Panc1 (cell line): ENCODE measurements at places on chromosomes 11 and 22.

GRCh38 chr11:132913295-132913694, 619.0 kb downstream of the OPCML start:
- DNase-seq: no peak
- H3K4me3 ChIP-seq: no peak overlapping the region
- H3K36me3 ChIP-seq: no peaks in the 10 kb centered on the region
- H3K4me1 ChIP-seq: no peaks in the 10 kb centered on the region
- H3K27ac ChIP-seq: no peak overlapping the region

DNA sequence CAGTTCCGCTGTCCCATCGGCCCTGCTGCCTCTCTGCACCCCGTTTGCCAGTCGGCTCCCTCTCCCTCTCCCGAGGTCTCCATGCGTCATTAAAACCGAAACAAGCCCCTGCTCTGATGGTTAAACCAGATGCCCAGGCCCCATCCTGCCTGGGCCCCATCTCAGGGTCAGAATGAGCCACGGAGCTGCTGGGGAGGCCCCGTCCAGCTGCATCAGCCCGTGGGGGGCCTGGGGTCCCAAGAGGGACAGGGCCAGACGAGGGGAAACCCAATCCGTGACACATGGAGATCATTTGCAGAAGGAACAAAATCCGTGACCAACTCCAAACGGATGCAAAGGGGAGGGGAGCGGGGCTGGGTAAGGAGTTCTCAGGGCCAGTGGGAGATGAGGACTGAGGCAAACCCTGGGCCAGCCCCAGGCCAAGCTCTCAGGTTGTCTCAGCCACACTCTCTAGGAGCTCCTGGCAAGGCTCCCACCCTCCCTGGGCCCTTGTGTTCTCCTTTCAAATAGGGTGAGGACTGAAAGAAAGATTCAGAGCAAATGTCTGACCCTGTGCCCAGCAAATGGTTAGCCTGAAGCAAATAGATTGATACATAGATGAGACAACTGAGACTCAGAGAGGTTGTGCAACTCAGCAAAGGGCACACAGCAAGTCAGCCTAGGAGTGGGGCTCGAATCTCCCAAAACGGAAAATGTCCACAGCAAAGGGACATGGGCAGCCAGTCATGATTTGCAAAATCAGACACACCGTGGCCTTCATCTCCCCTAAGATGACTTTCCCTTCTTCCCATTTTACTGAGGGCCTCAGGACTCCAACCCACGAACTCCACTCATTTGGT, 162.1 kb downstream of the MN1 start:
- no peaks in the 10 kb centered on the region for H3K27me3 ChIP-seq
- H3K36me3 ChIP-seq: no peaks in the 10 kb centered on the region
- no peaks in the 10 kb centered on the region for H3K4me1 ChIP-seq
- H3K27ac ChIP-seq: no peak overlapping the region
- H3K4me3 ChIP-seq: no peak overlapping the region

DNA sequence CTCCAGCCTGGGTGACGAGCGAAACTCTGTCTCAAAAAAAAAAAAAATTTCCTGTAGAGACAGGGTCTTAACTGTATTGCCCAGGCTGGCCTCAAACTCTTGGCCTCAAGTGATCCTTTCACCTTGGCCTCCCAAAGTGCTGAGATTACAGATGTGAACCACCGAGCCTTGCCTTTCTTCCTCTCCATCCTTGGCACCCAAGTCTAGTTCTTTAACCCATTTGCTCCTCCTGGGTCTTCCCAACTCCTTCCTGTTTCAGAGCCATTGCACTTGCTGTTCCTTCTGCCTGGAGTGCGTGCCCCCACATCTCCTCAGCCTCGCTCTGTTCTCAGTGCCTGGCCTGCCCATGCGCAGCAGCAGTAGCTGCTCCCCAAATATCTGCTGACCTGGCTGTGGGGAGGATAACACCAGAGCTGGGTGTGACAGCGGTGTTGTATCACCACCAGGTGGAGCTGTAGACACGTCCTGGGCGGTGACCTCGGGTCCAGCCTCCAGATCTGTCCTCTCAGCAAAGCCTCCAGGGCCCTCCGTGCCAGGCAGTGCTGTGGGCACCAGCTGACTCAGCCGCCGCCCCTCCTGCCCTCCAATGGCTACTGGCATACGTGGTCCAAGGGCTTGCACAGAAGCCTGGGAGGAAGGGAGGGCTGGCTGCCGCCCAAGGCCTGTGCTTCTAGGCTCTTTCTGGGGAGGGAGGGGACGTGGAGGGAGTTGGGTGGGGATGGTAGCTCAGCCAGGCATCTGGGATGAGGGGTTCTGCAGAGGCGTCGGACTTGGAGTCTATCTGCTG, 22.0 kb downstream of the TEF start:
- H3K4me3 ChIP-seq: no peak overlapping the region
- H3K36me3 ChIP-seq: no peaks in the 10 kb centered on the region
- DNase-seq: no peak
- no peak overlapping the region for H3K27ac ChIP-seq
- H3K27me3 ChIP-seq: no peaks in the 10 kb centered on the region

DNA sequence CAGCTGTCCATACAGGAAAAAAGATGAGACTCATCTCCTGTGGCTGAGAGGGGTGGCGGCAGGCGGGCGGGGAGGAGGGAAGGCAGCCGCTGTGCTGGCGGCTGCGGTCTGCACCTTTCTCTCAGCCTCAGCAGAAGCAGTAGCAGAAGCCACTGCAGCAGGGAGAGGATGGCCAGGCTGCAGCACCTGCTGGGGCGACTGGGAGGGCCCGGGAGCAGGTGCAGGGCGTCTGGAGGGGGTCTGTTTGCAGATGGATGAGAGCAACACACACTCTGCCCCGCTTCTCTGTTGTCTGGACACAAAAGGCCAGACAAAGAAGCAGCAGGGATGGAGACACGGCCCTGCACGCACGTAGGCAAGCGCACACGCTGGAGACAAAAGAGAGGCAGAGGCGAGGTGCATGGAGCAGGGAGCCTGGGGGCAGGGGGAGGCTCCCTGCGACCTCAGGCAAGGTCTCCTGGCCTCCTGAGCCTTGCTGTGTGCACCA, 9.3 kb upstream of the MIAT start:
- H3K4me1 ChIP-seq: no peaks in the 10 kb centered on the region; the same call in 1 of the 2 replicates
- no peak for DNase-seq
- no peaks in the 10 kb centered on the region for H3K36me3 ChIP-seq
- peaks cover 7% of the 10 kb centered on the region for H3K27me3 ChIP-seq
- H3K27ac ChIP-seq: no peak overlapping the region

DNA sequence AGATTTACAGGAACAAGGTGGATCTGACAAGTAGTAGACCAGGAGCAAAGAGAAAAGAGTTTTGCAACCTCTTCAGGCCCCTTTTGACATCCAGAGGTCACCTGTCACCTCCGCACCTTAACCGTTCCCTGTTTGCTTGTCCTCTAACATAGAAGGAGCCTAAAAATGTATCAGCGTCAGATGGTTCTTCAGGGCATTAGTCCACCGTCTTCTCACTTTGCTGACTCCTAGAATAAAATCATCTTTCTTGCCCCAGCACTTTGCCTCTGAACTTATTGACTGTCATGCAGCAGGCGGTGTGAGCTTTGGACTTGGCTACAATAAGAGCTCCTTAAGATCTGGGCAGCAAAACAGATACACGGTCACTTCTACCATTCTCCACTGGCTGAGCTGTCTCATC, 339.7 kb upstream of the B3GAT1 start:
- no peaks in the 10 kb centered on the region for H3K4me1 ChIP-seq
- H3K4me3 ChIP-seq: no peak overlapping the region
- H3K27ac ChIP-seq: no peak overlapping the region
- H3K36me3 ChIP-seq: no peaks in the 10 kb centered on the region

GRCh38 chr11:125262194-125262829, 97.8 kb downstream of the PKNOX2 start:
- H3K27me3 ChIP-seq: peaks cover 7% of the 10 kb centered on the region
- no peak for DNase-seq
- no peaks in the 10 kb centered on the region for H3K4me1 ChIP-seq
- no peak overlapping the region for H3K27ac ChIP-seq

- no peak overlapping the region for H3K4me3 ChIP-seq
- H3K36me3 ChIP-seq: no peaks in the 10 kb centered on the region
- no peaks in the 10 kb centered on the region; the same call in none of the 2 replicates for H3K27me3 ChIP-seq
- H3K4me1 ChIP-seq: no peaks in the 10 kb centered on the region
- H3K27ac ChIP-seq: no peak overlapping the region
Observed at GRCh38 chr22:26170795-26171580, 1.7 kb downstream of the SEZ6L start.

DNA sequence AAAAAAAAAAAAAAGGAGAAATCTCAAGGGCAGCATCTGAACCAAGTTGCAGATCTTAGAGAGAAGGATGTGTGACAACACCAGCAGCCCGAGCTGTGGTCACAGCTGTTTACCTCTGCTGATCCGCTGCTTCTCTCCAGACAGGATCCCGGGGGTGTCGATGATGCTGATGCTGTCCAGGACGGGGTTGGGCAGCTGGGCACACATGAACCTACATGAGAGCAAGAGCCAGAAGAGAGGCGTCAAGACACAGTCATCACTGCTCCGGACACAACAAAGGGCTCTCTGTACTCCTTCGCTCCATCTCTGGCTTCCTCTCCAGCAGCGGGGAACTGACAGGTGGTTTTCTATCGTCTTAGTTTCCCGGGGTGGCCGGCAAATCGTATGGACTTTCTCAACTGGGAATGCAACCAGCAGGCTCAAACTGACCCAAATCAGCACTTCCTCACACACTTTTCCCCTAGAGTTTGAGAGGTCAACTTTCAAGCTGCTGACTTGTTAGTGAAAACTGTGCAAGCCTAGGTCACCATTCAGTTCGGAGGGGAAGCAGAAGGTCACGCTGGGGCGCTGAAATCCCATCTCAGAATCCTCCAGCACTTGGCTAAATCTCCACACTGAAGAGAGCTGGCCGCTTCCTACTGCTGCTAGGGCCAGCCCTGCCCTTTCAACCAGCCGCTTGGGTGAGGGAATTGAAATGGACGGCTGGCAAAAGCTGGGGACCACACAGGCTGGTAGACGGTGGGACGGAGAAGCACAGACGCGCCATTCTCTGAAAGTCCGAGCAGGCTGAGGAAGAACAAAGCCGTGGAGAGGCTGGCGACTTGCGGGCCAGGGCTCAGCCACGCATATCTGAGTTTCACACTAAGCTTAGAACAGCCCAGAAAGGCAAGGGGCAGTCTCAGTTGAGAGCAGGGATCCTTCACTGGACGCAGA, 3.8 kb downstream of the EHD1 start:
- peak overlapping the region; percentile 88 for H3K4me3 ChIP-seq
- H3K4me1 ChIP-seq: peaks cover 59% of the 10 kb centered on the region
- no peak for DNase-seq
- H3K27me3 ChIP-seq: no peaks in the 10 kb centered on the region
- H3K27ac ChIP-seq: peak overlapping the region; percentile 89

- no peaks in the 10 kb centered on the region for H3K27me3 ChIP-seq
- H3K4me3 ChIP-seq: no peak overlapping the region
- no peaks in the 10 kb centered on the region for H3K36me3 ChIP-seq
- H3K4me1 ChIP-seq: no peaks in the 10 kb centered on the region
- DNase-seq: no peak
- H3K27ac ChIP-seq: no peak overlapping the region
Observed at GRCh38 chr11:128551611-128552335, 35.6 kb downstream of the ETS1 start.

DNA sequence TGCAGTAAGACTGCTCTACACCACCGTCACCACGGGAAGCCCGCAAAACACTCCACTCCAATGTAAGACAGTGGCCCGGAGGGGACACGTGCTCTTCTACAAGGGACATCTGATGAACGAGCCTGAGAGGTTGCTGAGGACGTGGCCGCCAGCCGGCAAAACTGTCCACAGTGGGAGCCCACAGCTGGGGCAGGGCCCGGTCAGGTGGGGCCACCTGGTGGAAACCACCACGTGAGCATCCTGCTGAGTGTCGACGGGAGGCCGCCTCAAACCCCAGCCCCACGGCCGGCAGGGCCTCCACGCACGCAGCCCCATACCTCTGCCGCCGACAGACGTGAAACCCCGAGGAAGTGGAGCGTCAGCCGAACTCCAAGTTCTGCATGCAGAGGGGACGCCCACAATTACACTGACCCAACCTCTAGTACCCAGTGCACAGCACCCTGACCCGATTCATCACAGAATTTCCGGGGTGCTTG, 42.6 kb downstream of the BRD1 start:
- H3K27ac ChIP-seq: no peak overlapping the region
- no peak for DNase-seq
- H3K36me3 ChIP-seq: no peaks in the 10 kb centered on the region; the same call in 1 of the 2 replicates
- no peak overlapping the region for H3K4me3 ChIP-seq
- H3K4me1 ChIP-seq: no peaks in the 10 kb centered on the region

- no peak for DNase-seq
- H3K27ac ChIP-seq: no peak overlapping the region
- no peaks in the 10 kb centered on the region for H3K36me3 ChIP-seq
- no peak overlapping the region for H3K4me3 ChIP-seq
- no peaks in the 10 kb centered on the region for H3K4me1 ChIP-seq
Observed at GRCh38 chr11:60731586-60731985, 7.1 kb downstream of the MS4A18 start.

DNA sequence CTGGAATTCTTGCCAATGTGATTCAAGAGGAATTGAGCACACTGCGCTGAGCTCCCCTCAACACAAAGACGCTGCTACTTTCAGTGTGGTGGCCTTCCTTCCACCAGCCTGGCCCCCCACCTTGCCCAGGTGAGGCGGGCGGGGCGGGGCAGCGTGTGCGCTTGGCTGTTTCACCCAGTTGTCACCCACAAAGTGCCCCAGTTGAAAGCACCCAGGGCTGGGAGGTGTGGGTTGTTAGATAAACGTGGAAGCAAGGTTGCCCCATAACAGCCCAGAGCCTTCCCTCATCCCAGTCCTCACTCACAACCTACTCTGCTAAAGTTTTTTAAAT, 43.1 kb downstream of the CACNG2 start:
- no peak for DNase-seq
- H3K36me3 ChIP-seq: no peaks in the 10 kb centered on the region
- peaks cover 31% of the 10 kb centered on the region for H3K4me1 ChIP-seq
- peak overlapping the region; percentile 90 for H3K27ac ChIP-seq
- H3K4me3 ChIP-seq: no peak overlapping the region
- no peaks in the 10 kb centered on the region for H3K27me3 ChIP-seq

GRCh38 chr11:67644472-67645418, 5.2 kb upstream of the TBX10 start:
- no peak overlapping the region for H3K4me3 ChIP-seq
- no peak overlapping the region for H3K27ac ChIP-seq
- no peaks in the 10 kb centered on the region for H3K27me3 ChIP-seq
- no peak for DNase-seq
- no peaks in the 10 kb centered on the region for H3K4me1 ChIP-seq

GRCh38 chr22:38728871-38729796, 23.4 kb downstream of the GTPBP1 start:
- no peaks in the 10 kb centered on the region for H3K27me3 ChIP-seq
- DNase-seq: no peak
- no peaks in the 10 kb centered on the region; the same call in 1 of the 2 replicates for H3K36me3 ChIP-seq
- H3K27ac ChIP-seq: no peak overlapping the region
- no peaks in the 10 kb centered on the region for H3K4me1 ChIP-seq
